ENCODE measurements at places on chromosomes 6 and 20.
A peak's percentile ranks its signal among the peaks of the same experiment; 100 is the strongest.

DNA sequence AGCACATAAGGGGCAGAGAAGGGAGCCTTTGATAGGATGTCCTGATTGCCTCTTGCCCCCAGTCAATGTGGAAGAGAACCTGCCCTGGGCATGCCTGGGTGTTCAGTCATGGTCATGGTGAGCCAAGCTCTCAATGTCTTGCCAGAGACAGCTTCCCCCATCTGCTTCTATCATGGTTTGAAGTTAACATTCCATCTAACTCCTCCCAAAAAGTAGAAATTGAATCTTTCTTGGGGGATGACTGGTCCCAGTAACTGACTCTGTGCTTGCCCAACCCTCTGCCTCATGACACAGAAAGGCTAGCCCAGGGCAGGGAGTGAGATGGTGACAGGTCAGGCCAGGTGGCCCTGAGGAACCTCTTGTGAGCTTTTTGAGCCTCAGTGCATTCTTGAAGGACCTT, 60.1 kb downstream of the ADTRP start:
- DNase-seq: no peak

DNA sequence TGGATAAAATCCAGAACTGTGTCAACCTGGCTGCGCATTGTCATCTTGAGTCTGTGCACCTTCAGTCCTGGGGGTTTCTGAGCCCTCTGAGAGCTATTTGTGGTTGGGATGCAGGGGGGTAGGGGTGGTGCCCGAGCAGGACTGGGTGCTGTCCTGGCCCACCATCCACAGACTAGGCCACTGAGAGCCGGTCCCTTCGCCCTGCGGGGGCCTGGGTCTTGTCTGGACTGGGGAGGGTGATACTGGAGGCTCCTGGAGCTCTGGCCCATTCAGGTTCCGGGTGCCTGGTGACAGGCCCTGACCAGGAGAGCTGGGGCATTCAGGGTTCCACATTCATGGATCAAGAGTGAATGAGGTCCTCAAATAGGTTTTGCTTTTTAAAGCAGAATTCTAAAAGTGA, 20.9 kb downstream of the SPDEF start:
- no peak for DNase-seq

GRCh38 chr20:64224351-64225170, 31.0 kb upstream of the PCMTD2 start:
- DNase-seq: no peak

GRCh38 chr6:69007781-69008180, 372.7 kb downstream of the ADGRB3 start:
- DNase-seq: no peak

DNA sequence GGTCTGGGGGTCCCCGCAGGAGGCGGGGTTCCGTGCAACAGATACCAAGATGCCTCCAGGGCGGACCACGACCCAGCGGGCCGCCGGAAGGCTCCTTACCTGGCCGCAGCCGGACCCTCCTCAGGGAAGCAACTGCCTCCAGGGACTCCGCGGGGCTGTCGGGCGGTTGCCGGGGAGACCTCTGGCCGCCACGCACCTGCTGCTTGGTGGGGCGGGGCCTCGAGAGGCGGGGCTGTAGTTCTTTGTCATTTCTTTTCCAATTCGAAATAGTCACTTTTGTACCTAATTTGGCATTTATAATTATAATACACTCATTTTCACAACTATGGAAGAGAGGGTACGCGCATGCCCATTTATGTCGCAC, 647 bp downstream of the AK9 start:
- peak; percentile 57 for DNase-seq

GRCh38 chr6:149454346-149454848, 30.4 kb downstream of the ZC3H12D start:
- DNase-seq: no peak

Measured in CD4-positive, alpha-beta T cell treated with Interleukin-21 for 1 hour (primary cell).